ENCODE measurements at places on chromosomes 12 and 14. TPM values are rescaled to one million over a fixed set of nuclear protein-coding genes. Genes with fewer than 3 reads are reported as not detected.

The TAMALIN gene
- total RNA-seq = 3.4 TPM

The INHBC gene
- total RNA-seq = not detected

The SLC38A6 gene
- total RNA-seq = 111 TPM

The C3AR1 gene
- 0.63 TPM for total RNA-seq
